ENCODE measurements at places on chromosomes 3 and 15.

DNA sequence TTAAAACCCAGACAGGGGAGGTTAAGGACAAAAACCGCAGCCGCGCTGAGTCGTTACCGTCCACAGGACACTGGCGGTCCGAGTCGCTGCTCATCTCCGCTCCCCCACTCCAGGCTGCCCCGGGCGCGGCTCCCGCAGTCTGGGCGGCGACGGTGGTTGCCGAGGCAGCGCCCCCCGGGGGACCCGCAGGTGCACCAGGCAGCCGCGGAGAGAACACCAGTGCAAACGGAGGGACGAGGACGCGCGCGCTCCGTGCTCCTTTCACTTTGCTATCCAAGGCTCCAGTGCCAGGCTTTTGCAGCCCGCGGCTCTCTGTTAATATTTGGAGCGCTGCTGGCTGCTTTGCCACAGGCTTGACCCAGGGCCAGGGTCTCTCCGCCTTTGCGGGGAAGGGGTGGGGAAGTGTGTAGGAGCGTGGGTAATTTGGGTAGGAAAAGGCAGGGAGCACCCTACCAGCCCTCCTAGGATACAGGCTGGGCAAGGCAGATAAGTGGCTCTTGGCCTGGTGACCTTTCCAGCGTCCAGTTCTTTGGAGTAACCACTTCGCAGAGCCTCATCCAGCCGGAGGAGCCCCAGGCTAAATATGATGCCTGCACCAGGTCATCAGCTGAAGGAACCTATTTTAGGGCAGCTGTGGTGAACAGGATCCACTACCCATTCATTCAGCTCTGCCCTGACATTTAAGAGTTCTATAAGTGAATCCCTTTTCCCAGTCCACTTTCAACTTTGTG lies at the start of gene GADL1:
TSS of gene GADL1 (minus strand) at position 141 of the 731 bp plus-strand sequence. CDS start at position 94, 47 bp downstream.
- peak; percentile 6 for DNase-seq

DNA sequence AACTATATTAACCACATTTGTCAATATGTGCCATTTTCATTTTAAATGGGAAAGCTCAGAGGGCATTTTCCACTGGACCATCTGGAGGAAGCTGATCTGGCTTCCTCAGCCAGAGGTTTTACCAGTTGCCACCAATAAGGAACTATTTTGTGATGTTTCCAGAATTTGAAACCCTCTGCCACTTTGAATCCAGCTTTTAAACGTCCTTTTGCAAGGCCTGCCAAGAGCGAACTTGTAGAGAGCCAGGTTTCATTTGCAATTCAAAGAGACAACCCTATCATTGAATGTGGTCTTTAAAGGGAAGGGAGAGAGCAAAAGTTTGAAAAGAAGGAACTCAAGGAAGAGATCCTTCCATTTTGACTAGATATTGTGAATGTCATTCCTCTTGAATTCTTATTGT lies 123.3 kb upstream of the CHL1 start:
- DNase-seq = no peak

DNA sequence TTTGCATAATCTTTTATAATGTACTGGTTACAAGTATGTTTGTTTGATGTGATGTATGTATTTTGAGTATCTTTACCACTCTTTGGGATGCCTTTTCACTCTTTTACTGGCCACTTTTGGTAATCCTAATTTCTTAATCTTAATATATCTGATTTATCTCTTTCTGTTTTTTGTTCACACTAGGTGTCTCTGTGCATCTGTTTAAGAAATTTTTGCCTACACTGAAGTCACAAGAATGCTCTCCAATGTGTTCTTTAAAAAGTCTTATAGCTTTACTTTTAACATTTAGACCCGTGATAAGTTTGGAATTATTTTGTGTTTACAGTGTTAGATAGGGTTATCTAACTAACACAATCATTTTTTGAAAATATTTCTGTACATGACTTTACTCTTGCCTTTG lies 659.1 kb downstream of the SI start:
- no peak for DNase-seq

DNA sequence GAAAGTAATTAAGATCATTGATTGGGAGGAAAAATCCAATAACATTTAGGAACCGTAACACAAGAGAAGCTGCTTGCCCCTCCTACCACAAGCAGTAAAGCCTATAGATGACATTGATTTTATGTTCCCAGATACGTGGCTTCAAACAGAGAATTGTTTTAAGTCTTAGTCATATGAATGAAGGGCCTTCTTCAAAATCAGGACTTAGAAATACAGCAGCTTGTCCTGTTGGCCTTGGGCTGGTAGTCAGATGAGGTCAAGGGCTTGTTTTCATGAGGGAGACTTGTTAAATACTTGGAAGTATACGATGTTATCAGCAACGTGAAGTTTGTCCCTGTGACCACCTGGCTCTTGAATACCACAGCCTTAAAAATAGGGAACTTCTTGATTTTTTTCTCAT lies 114.4 kb downstream of the VGLL4 start:
- no peak for DNase-seq

- DNase-seq = no peak
These were observed 3.5 kb downstream of the NOX5 start for GRCh38 chr15:69017978-69018377.

DNA sequence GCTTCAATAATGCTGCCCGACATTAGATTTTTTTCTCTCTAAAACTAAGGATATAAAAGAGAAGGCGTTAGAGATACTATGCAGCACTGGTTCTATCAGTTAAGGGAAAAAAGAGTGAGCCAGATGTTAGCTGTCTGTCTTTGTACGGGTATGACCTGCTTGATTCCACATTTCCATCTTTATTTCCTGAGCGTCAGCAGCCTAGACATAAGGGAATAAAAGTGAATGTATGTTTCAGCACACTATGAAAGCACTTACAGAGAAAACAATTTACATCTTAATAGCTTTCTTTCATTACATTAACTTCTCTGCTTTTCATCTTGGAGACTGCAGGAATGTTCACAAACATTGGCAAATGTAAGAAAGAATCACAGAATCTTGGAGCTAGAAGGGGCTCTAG lies 319.3 kb downstream of the CTNNB1 start:
- no peak for DNase-seq

DNA sequence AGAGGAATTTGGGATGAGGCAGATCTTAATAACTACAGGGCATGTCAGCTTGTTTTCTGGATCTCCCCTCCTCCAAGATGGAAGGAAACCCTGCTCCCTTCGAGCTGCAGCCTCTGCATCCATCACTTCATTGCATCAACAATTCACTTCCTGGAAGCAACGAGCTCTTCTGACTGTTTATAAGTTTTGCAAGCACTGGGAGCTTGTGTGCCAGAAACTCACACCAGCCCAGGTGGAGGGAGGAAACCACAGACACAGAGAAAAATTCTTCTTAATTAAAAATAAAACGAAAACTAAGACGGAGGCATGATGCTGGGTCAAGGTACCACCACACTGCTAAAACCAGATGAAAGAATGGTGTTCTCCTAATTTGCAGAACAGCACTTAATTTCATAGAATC lies 10.6 kb downstream of the LRIG1 start:
- DNase-seq = peak; percentile 46

- DNase-seq = no peak
These were observed 2.2 kb downstream of the FOXB1 start for GRCh38 chr15:60006203-60006862.

DNA sequence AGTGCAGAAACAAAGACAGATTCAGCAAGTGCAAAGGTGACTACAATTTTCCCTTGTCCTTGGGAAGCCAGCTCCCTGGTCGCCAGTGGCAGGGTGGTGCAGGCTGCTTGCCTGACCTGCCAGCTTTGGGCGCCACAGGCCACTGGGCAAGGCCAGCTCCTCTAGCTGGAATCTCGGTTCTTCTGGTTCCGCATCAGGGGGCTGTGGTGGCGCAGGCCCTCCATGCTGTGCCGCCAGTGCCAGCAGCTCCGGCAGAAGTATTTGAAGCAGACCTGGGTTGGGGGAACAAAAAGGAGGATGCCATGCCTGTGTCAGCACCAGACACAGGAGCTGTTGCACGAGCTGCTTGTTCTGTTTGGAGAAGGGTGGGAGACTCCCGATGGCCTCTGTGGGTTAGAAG lies 4.2 kb upstream of the RPS17 start:
- DNase-seq = no peak

- DNase-seq = peak; percentile 38
These were observed 23.6 kb downstream of the PTPN23 start for GRCh38 chr3:47404431-47404876.

DNA sequence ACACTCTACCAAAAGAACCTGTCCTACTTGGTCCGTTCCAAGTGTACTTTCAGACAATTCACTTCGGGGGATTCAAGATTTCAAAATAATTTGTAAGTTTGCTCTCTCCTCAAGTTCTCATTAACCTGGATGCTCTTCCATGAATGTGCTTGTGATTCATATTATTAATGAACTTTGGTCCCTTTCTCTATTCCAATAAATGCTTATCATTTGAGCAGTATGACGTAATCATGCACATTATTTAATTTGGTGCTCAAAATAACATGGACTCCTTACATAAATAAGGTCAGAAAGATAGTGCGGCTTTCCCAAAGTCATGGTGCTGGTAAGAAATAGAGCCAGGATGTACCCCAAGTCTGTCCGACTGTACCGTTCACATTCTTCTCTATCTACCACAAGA lies 323.2 kb upstream of the SLCO3A1 start:
- DNase-seq = no peak

DNA sequence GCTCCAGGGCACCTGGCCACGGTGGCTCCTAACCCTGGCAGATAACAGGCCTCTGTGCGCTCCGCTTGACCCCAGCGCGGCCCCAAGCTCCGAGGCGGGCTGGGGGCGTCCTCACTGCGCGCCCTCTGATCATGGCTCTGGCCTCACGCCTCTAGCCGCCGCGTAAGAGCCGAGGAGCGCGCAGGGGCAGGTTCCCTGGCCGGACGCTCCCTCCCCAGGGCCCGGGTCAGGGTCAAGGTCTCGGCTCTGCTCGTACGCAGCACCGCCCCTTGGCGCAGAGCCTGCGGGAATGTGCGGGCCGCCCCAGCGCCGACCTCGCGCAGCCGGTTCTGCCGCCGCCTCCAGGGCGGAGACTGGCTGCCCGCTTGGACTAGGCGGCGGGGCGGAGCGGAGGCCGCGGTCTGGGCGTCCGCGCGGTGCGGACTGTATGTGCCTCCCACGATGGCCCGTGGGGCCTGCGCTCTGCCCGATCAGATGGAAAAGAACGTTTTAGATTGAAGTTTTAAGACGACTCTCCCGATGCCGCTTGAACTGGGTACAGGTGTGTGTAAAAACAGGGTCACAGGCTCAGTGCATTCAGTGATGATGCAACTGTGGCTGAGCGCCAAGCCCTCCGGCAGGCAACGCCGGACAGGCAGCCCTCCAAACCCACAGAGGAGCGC lies 40.8 kb downstream of the CHST14 start:
- DNase-seq = no peak

GRCh38 chr15:48924528-48925393 lies 39.0 kb downstream of the SHC4 start:
- DNase-seq = peak; percentile 55

DNA sequence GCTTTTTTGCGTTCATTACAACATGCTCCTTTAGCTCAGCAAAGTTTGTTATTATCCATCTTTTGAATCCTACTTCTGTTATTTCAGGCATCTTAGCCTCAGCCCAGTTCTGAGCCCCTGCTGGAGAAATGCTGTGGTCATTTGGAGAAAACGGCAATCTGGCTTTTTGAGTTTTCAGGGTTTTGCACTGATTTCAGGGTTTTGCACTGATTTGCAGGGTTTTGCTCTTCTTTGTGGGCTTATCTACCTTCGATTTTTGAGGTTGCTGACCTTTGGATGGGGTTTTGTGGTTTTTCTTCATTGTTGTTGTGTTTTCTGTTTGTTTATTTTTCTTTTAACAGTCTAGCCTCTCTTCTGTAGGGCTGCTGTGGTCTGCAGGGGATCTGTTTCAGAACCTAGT lies 137.4 kb downstream of the RSRC1 start:
- no peak for DNase-seq

DNA sequence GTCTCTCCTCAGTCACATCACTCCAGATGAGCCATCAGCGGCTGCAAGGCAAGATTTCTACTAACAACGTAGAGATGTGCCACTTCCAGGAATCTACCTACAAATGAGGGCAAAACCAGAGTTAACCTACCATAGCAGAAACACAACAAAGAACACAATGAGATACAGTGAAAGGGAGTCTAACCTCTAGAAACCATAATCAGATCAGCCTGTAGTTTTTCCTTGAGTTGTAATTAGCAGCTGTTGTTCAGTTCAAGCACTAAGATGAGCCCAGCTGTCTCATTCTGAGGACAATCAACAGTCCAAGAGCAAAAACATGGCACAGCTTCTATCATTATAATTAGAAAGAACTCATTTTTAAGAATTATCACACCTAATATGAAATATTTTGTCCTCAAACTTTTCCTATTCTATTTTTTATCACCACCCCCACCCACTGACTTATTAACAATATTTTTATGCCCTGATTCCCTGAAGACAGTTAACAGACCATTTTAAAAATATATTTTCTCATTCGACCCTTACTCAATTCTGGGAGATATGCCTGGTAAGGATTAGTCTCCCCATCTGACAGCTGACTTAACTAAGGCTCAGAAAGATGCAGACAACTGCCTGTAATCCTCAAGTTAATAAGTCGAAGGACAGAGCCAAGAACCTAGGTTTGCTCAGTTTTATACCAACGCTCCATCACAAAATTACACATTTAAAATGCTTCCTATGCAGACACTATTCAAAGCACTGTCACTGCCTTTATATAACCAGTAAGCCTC lies 50.1 kb downstream of the MAGI1 start:
- no peak for DNase-seq

DNA sequence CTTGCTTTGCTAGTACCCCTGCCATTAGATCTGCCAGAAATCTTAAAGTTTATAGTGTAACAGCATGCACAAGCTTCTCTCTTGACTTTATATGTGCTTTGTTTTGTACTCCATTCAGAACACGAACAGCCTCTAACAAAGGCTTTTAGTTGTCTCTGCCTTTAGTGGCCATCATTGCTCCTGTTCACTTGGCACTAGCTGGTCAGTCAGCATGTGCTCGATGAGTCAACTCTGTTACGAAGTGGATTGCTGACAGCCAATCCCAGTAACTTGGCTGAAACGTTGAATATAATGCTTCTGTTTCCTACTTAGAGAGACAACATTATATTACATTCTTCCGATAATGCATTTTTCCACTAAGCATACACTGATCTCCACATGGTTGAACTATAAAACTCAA lies 349.2 kb downstream of the NAALADL2 start:
- DNase-seq = peak; percentile 30

GRCh38 chr3:148226246-148226645 lies 471.5 kb upstream of the AGTR1 start:
- no peak for DNase-seq

GRCh38 chr15:60635507-60636352 lies 156.8 kb upstream of the ICE2 start:
- no peak for DNase-seq

DNA sequence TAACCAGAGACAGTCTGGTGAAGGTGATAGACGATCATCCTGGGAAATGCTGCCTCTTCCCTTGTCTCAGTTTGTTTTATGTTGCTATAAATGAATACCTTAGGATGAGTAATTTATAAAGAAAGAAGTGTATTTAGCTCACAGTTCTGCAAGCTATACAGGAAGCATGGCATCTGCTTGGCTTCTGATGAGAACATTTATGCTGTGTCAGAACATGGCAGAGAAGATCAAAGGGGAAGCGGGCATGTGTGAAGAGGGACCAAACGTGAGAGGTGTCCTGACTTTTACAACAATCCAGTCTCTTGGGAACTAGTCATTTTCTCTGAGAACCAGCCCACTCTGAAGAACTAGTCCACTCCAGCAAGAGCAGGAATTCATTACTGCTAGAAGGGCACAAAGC lies 9.6 kb downstream of the CMC1 start:
- peak; percentile 3 for DNase-seq
